ENCODE measurements at places on chromosomes 2 and 18.

DNA sequence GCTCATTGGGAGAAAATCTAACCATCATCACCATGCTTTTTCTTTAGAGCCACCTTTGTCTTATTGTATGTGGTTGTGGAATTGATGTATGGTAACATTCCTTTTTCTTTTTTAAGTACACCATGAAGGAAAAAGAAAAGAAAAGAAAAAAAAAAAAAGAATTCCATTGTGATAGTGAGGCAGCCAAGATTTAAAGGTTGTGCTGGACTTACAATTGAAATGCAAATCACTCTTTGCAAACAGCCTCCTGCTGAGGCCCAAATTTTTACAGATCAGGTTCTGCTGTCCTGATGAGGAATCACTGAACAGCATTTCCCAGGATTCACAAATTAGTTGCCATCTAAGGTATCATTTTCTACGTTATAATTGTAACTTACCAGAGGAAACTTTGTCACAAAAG, 1101.0 kb upstream of the FANCL start:
- no peak for DNase-seq

GRCh38 chr2:147829106-147829505, 15.7 kb upstream of the ACVR2A start:
- peak; percentile 13 for DNase-seq

GRCh38 chr2:23583467-23583866, 198.5 kb downstream of the KLHL29 start:
- DNase-seq, result no peak

- no peak for DNase-seq
Observed at GRCh38 chr2:66477135-66477842, 42.4 kb downstream of the MEIS1 start.

DNA sequence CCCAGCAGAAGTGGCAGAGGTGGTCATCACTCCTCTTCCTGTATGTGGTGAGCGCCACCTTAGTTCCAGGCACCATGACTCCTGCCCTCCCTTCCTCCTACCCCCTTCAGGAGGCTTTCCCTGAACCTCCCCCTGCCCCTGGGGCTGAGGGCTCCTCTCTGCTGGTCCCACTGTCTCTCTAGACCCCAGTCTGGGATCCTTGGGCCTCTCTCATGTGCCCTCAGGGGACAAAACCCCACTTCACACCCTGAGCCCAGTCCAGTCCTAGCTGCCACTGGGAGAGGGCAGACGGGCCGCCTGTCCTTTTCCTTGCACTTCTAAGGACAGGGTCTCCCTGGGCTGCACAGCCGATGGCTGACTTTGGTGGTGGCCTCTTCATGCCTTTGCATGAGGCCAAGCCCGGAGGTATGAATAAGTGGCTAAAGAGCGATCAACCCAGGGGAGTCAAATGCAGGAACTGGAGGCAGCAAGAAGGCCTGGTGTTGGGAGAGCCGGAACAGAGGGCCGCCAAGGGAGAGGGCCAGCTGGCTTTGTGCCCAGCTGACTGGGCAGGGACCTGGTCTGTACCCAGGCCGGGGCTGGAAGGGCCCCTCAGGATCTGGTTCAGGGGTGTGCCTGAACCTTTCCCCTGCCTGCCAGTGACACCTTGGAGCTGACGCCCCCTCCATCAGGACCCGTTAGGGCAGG, 29.5 kb downstream of the GLI2 start:
- no peak for DNase-seq

DNA sequence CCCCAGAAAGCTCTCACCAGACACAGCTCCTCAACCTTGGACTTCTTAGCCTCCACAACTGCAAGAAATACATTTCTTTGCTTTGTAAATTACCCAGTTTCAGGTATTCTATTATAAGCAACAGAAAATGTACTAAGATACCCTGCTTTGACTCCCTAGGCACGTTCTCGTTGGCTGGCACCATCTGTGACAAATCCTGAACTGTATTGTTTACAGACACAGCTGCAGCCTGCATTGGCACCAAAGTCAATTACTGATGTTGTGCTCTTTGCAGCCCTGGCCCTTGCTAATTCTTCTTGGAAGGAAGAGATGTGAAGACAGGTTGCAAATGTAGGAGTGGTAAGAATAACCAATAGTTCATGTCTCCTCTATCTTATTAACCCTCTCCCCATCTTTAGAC, 72.7 kb upstream of the FAM136A start:
- DNase-seq, result peak; percentile 25

DNA sequence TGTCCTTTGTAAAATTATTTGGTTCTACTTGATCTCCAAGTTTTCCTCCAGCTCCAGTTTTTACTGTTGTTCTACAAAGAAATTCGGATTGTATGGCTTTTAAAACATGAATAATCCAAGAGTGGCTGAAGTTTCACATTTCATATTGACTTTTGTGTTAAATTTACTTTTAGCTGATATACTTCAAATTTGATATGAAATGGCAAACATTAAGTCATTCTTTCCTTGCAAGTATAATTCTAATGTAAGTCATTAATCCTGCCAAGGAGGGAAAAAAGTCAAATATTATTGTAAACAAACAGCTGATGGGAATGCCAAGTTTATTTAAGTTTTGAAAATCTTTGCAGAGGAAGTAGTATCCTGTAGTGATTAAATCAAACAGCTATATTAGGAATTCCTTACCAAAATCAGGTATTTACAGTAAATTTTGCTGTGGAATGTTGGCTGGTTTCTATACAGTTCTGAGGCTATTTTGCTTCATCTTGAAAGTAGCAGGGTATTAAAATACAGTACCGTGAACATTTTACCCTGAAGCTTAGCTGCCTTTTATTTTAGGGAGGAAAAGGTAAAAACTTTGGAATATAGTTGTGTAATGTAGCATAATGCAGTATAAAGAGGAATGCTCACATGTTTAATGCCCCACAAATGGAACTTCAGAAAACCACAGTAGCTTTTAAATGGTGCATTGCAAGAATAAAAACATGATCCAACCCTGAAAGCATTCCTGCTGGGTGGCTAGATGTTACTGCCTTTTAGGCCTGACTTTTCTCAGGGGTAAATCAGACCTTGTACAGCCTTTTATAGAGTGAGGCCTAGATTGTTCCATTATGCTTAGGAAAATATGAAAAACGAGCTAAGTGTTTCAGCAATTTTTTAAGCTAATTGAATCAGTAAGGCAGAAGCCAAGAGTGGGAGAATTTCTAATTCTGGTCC, 62.7 kb upstream of the NT5C1B start:
- no peak for DNase-seq

DNA sequence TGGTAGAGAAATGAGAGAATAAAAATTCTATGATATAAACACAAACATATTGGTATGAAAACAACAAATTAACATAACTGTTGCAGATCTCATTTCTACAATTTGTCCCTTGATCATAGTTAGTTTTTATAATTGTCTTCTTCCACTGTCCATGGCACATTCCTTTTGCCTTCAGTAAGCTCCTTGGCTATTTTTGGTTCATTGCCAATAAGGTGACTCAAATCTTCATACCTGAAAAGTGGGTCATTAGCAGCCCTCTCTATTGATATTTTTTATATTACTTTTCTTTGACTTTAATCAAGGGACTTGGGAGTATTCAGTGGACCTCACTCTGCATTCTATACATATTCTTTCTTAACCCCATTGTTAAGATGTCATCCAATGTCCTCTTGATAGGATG, 552.9 kb downstream of the TDRD15 start:
- no peak for DNase-seq

DNA sequence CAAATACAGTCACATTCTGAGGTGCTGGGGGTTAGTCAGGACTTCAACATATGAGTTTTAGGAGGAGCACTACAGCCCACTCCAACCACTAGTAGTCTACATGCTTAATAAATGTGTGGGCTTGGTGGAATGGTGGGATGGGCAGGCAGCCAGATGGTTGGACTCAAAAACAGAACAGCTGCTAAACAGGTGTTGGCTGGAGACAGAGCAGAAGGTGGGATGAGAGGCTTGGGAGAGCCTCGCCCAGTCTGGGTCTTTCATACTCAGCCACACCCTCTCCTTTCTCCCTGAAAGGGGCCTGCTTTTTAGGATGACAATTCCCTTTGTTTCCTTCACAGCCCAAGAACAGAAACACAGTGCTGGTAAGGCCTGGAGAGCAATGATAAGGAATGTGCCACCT, 143.9 kb upstream of the KLHL29 start:
- DNase-seq, result peak; percentile 14

DNA sequence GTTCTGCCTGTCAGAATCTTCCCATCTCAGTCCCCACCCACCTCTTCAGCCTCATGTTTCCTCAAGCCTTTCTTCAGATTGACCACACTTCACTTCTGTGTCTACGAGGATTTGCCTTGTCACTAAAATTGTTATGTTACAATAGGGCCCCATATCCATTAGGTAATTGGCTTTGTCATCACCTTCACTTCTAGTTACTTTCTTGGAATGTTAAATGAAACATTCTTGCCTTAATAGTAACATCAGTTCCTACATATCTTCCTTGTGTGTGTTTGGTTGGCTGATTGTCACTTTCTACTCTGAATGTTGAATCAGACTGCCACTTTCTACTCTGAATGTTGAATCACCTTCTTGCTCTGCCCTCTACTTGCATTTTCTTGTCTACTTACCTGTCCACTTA, 599.9 kb upstream of the NXPH2 start:
- no peak for DNase-seq

DNA sequence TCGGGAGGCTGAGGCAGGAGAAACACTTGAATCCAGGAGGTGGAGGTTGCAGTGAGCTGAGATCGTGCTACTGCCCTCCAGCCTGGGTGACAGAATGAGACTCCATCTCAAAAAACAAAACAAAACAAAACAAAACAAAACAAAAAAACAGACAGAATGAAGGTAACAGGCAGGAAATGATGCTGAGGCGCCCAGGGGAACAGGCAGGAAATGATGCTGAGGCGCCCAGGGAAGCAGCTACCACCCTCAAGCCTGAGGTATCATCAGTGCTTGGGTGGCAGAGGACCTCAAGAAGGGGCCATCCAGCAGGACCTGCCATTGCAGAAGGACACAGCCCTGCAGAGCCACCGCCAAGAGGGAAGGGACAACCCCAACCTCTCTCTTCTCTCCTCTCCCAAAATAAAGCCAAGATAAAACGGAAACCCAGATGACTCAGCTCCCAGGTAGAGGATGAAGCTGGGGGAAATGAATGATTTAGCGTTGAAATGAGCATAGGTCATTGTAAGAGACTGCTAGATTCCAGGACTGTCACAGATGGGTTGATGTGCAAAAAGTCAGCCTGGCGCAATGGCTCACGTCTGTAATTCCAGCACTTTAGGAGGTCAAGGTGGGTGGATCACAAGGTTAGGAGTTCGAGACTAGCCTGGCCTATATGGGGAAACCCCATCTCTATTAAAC, 19.3 kb downstream of the SOWAHC start:
- no peak for DNase-seq

DNA sequence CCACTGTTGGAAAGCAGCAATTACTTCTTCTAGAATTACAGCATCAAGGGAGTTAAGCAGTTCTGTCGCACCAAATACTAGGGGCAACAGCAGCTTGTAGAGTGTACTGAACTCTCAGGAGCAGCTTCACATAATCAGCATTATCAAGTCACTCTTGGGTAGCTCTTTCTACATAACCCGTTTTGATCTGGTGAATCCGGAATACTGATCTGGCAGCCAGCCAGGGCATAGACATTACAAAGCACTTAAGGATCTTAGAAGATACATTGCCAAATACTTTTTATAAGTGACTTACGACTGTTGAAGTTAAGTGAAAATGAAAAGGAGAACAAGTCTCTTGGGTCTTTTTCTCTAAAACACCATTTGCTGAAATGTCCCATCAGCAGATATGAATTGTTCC, 73.2 kb upstream of the NETO1 start:
- DNase-seq, result no peak

- DNase-seq, result no peak
Observed at GRCh38 chr2:158095912-158096311, 5.8 kb upstream of the UPP2 start.

DNA sequence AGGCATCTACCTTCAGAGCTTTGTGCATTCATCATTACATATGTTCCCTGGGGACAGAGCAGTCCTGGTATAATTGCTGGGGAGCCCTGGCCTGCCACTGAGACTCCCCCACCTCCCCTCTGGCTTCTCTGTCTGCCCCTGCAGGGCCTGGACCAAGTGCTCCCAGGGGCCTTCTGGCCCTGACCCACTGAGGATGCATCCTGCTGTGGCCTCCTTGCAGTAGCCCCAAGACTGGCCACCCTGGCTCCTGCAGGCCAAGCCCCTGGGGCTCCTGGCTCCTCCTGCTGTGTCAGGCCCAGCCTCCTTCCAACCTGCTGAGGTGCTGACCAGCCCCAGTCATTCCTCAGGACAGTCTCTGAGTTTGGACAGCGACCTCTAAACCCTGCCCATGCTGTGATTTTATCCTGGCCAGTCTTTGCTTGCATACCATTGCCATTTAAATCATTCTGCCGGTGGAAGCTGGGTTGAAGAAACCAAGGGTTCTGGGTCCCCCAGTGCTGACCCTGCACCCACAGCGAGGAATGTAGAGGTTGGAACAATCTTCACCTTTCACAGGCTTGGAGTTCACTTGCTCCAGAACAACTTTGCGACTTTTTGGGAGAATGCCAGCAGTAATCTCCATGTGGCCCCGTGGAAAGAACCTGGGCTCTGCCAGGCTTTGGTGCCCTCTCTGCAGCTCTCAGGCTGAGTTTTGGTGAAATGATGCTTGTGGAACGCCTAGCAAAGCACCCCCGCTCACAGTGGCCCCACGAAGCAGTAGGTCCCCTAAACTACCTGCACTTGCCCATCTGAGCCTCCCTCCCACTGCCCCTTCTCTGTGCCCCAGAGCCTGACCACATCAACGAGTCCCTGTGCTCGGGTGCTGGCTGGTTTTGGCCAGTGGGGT, 167.3 kb upstream of the GLI2 start:
- no peak for DNase-seq

GRCh38 chr2:202790676-202791075, 80.9 kb downstream of the ICA1L start:
- no peak for DNase-seq

- DNase-seq, result no peak
Observed at GRCh38 chr2:233800208-233800607, 22.1 kb downstream of the MROH2A start.

GRCh38 chr2:222146488-222146887, 152.3 kb downstream of the PAX3 start:
- DNase-seq, result no peak

GRCh38 chr18:6017171-6017570, 121.8 kb upstream of the TMEM200C start:
- DNase-seq, result no peak

- no peak for DNase-seq
Observed at GRCh38 chr2:25000503-25001324, 29.0 kb upstream of the DNAJC27 start.

DNA sequence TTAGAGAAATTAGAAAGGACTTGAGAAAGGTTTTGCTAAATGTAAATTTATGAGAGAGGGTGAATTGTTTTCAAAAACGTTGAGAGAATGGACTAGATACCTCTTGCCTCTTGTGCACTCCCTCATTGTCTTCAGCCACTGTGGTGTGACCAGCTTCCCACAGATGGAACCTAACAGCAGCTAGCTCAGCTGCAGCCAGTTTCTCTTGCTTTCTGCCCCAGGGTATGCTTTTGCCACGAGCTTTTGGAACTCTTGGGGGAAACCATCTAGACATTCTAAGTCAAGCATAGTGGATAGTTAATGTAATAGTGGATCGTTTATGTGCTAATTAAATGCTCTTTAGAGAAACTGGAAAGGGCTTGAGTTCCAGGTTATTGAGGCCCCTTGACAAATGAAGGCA, 288.2 kb downstream of the CTNNA2 start:
- DNase-seq, result no peak
